ENCODE measurements at places on chromosomes 6 and 20.

GRCh38 chr20:2658414-2659354 is 5.3 kb downstream of the IDH3B start:
- no peak for DNase-seq

DNA sequence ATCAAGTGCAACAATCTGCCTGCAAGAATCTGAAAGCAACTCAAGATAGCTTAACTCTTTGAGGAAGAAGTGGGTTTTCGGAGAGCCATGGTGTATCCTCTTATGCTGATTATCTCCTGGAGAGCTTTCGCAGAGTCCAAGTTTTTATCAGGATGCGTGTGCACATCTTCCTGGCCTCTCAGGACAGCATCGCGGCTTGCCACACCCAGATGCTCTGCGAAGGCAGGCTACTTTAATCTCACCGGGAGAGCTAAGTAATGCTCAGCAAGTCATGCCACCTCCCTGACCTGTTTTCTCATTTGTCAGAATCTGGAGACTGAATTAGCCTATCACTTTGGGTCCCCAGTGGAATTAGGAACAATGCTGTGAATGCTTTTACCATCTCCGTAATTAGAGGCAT is 52.9 kb downstream of the TTI1 start:
- no peak for DNase-seq

DNA sequence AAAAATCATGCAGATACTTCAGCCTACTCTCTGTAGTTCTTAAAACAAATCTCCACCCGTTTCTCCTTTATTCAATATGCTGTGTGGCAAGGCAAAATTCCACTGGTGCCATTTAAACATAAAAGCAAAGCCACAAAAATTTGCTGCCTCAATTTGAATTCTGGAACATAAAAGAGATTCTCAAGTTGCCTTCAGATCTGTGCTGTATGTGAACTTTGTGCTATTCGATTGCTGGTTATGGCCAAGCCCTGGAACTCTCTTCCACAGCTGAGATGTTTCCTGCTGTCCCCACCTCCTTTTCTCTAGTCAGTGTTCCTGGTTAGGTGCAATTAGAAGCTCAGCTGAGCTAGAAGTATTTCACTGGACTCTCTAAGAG is 395.3 kb upstream of the BTBD3 start:
- no peak for DNase-seq

GRCh38 chr20:10171864-10172751 is 46.5 kb upstream of the SNAP25 start:
- DNase-seq = no peak

DNA sequence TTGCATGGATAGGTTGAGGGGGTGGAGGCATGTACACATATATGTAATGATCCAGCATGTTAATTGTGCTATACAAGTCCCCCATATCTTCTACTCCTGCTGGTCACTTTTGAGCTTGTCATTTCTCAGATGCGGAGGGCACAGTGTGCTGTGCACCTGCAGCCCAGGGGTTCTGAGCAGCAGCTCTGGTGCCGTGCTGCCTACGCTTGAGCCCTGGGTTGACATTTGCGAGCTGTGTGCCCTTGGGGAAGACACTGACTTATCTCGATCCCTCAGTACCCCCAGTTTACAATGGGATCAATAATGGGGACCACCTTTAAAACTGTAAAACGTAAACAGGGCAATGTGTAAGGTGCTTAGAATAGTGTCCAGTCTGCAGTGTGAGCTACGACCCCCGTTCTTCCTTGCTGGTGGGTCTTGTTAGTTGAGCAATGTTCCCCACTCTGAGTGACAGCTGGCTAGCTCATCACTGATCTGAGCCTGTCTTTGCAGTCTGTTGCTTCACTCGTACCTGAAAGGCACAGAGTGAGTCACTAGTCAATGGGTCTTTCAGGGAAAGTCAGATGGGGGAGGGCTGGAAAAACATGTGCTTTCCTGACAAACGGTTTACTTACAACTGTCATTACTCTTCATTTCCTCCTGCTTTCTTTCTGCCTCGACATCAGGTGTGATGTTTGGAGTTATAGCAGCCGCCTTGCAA is 91.7 kb downstream of the SLC2A10 start:
- DNase-seq = no peak

DNA sequence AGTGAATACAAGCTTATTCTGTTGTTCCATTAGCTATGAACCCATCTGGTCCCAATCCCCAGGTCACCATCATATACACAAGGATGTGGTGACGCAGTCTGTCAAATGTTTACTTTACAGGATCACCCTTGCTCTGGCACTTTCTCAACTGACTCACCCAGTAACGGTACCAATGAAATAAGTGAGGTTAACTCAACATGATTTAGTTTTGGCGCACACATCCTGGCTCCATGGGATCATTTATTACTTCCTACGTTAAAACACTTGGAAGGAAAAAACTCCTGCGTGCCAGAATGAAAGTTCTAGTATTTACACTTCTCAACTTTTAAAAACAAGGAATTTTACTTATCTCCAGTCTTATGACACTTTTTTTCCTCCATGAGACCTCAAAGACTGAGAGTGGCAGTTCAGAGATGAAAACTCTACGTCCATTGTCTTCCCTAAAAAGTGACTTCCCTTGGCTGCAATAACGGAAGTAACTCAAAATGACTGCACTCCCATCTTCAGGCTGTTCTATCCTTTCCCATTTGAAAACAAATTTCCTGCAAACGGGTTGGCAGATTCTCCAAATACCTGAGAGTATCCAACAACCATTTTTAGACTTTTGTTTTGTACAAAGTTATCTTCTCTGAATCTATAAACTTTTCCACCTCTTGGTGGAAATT is 15.9 kb downstream of the AGPAT4 start:
- DNase-seq = no peak

DNA sequence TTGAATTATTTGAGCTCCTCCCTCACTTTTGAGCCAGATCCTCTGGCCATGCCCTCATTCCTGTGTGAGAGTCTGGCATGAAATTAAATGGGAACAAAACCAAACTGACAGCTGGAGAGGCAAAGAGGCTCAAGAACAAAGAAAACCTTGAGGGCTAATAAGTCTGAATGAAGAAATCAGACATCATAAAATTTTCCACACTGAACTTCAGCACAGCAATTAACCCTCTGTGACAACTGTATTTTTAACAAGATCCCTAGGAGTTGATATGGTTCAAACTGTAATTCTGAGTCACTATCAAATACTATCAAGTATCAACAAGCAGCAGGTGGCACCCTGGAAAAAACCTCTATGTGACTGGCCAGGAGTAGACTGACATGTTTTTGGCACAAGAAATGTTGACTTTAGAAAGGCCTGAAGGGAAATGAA is 109.4 kb upstream of the EMILIN3 start:
- DNase-seq = no peak

DNA sequence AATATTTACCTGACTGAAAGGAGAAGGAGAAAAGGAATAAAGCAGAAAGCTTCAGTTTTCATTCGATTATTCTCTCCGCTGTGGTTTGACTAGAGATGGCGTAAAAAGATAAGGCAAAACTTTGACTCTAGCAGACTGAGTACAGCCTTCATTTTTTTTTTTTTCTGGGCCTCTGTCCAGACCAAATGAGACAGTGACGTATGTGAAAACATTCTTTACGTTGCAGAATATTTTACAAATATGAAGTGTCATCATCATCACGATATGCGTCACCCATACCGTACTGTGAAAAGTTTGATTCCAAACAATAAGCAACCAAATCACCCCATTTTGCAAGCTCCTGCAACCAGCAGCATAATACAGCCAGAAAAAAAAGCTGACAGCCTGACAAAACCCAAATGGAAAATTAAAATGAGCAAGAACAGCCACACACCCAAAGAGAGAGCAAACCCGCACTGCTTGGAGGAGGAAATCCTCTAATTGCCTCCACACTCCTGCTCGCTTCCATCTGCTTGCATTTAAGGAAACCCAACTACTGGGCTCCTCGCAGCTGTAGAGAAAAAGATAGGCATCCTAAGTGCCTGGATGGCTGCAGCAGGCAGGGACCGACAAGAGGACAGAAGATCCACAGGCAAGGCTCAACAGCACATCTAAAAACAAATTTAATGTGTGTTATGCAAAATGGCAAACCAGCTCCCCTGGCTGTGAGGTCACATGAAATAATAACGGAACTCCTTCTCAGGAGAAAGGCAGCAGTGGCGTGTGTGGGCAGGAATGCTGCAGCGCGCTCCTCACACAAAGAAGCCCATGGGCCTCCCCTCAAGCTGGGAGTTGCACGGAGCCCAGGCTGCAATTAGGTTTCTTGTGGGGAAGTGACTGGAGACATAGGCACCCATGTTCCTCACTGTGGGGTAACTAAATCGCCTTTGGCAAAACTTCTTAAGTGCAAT is 113.1 kb downstream of the FYN start:
- DNase-seq = no peak

- DNase-seq = no peak
Measured at GRCh38 chr6:51893366-51893765, 194.0 kb downstream of the PKHD1 start.

- no peak for DNase-seq
Measured at GRCh38 chr6:28880519-28880893, 43.3 kb downstream of the TRIM27 start.

DNA sequence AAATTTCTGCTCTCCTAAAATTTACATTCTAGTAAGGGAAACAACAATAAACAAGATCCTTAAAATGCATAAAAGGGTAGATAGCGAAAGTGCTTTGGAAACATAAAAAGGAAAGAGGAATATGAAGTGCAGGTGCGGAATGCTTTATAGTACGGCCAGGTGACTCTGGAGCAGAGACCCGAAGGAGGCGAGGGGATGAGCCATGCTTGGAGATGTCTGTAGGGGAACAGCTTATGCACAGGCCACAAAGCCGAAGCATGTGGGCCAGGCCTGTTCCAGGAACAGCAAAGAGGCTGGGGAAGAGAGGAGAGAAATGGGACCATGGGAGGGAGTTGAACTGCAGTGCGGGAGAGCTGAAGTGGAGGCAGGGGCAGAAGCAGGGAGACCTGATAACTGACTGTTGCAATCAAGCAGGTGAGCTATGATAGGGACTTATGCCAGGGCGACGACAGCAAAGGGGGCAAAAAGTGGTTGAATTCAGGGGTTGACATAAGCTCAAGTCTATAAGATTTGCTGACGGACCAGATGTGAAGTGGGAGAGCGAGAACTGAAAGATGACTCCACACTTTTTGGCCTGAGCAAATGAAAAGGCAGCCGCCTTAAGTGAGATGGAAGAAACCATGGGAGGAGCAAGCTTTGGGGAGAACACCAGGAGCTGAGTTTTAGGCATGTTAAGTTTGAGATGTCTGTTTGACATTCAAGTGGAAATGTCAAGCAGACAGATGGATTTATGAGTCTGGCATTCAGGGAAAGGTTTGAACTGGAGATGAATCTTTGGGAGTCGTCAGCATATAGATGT is 83.1 kb downstream of the CNBD2 start:
- DNase-seq = no peak

GRCh38 chr6:105993341-105994117 is 92.6 kb upstream of the PRDM1 start:
- DNase-seq = no peak

Data from activated T-cell treated with anti-CD3 and anti-CD28 coated beads for 1 hour (primary cell).